KG1 (cell line): ENCODE measurements at places on chromosomes 1 and 21.

GRCh38 chr1:211843507-211844298 is 13.1 kb upstream of the LPGAT1 start:
- DNase-seq = no peak

GRCh38 chr1:110672753-110673108 is 2.0 kb downstream of the KCNA3 start:
- no peak for DNase-seq

DNA sequence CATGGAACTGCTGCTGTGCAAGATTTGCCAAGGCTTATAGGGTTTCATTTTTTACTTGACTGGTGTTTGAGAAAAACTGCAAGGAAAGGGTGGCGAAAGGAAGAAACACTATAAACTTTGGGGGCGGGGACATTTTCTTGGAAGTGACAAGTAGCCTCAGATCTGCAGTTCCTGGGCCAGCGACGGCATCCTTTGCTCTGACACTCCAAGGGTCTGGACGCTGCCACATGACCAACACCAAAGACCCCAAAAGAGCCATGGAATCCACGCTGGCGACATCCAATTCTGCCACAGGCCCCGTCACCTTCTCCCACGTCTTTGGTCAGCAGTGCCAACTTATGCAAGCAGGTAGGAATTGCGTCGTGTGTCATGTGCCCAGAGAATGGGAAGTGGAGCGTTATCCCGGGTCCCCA is 193.4 kb downstream of the PRDM2 start:
- no peak for DNase-seq

DNA sequence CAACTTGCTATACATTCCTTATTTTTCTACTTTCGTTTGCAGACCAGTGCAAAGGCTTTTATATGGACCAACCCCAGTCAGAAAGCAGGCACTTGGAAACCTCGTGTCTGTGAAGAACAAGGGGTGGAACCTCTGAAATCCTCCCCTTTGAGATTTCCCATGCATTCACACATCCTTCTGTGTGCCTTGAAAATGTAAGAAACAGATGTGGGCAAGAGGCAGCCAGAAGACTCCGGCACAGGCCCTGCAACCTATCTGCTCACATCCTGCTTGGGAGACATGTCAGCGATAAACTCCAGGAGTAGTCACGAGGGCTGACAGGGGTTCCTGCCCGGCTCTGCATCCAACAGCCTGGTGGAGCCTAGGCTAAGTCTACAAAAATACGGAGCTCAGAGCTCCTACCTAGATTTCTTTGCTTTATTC is 42.5 kb downstream of the ETS2 start:
- no peak for DNase-seq

- no peak for DNase-seq
Measured at GRCh38 chr21:26835027-26835713, 10.0 kb downstream of the ADAMTS1 start.

GRCh38 chr21:42666023-42666747 is 12.8 kb downstream of the PDE9A start:
- no peak for DNase-seq

DNA sequence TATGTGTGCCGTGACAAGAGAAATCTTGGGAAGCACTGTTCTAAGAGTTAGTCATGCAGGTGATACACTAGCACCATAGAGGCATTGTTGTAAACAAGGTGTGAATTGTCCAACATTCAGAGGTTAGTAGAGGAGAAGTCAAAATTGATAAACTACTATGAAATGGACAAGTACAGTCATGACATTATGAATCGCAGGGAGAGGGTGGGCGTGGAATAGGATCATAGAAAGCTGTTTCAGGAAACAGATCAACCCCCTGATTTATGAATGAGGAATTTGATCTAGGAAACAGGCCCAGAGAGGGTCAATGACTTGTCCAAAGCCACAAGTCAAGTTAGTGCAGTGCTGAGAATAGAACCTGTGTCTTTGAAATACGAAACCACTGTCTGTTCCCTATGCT is 58.5 kb upstream of the LAX1 start:
- DNase-seq = no peak

DNA sequence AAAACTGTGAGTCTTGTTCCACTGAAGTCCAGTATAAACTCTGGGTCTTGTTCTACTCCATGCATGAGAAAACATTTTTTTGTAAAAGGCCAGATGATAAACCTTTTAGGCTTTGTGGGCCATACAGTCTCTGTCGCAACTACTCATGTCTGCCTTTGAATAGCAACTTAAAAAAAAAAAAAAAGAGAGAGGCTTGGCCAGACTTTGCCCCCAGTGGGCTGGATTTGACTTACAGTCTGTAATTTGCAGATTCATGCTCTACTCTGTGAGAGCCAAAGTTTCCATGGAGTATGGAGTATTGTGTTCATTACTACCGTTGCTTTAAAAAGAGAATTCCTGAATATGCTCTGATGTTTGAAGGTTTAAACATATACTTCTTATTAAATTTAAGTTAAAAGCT is 654.9 kb upstream of the PKN2 start:
- DNase-seq = no peak

DNA sequence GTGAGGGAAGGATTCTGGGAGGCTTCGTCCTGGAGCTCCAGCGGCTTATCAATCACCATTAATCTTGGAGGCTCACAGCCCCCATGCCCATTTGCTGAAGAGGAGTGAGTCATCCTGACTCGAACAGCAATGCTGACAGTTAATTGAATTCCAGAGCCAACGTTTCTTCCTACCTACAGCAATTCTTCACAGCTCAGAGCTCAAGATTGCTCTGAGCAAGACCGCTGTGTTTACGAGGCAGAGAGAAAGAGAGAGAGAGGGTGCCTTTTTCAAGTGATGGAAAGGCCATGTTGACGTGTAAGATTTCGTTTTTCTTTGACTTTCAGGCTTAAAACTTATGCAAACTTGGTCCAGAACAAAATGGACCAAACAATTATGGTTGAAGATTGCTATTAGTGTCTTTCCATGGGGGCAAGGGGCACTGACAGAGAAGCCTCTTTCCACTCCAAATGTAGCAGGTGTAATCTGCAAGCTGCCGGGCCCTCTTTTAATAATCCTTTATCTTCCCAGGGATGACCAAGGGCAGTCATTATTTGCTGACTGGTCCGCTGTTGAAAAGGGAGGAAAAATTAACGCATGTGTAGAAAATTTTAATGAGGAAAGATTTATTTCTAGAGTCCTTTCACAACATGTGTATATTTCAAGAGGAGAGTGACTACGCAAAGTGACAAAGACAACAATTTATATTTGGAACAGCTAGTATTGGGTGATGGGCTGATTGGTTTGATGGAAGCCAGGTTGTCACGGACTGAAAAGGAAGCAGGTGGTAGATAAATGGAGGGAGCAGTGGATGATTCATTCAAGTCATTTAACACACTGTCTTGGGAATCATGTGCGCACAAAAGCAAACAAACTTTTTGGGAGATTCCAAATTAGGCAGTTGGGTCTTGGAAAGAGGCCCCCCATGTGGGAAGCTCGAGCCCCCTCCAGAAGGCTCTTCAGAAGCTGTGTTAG is 136.1 kb upstream of the IRF2BP2 start:
- no peak for DNase-seq

- no peak for DNase-seq
Measured at GRCh38 chr1:84675106-84675505, 15.2 kb downstream of the SSX2IP start.

- DNase-seq = no peak
Measured at GRCh38 chr1:1123581-1124507, 8.0 kb upstream of the C1orf159 start.

DNA sequence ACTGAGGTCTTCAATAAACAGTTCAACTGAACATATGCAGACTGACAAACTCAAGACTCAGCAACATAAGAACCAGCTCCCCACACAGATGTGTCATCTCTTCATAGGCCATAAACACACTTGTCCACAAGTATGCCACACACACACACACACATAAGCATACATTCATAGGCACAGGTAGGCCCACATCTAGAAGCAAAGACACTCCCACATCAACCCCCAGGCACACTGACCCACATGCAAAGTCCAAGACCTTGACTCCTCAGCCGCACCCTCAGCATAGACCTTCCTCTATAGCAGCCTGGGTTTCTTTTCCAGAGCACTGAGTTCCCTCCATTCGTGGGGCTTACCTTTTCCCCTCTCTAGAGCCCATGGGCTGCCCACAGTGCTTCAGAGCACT is 1.4 kb downstream of the LAD1 start:
- DNase-seq = no peak

DNA sequence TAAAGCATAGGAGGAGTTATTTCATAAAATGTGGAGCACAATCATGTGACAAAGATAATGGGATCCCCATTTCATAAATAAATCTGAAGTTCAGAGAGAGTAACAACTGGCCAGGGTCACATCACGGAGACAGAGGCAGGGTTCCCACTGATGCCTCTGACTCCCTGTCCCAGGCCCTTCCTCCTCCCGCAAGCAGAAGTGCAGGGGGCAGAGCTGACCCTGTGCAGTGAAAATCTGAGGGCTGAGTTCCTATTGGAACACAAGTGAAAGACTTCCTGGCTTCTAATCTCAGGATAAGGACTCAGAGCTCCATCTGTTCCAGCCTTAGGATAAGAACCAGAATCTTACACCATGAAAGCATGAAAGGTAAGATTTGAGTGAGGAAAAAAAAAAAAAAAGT is 22.0 kb downstream of the SELL start:
- no peak for DNase-seq

- DNase-seq = no peak
Measured at GRCh38 chr1:168279253-168279652, 1.4 kb upstream of the TBX19 start.

- DNase-seq = no peak
Measured at GRCh38 chr21:43937891-43938309, 72.9 kb downstream of the AGPAT3 start.

- no peak for DNase-seq
Measured at GRCh38 chr21:33395891-33396331, 7.3 kb upstream of the IFNGR2 start.

DNA sequence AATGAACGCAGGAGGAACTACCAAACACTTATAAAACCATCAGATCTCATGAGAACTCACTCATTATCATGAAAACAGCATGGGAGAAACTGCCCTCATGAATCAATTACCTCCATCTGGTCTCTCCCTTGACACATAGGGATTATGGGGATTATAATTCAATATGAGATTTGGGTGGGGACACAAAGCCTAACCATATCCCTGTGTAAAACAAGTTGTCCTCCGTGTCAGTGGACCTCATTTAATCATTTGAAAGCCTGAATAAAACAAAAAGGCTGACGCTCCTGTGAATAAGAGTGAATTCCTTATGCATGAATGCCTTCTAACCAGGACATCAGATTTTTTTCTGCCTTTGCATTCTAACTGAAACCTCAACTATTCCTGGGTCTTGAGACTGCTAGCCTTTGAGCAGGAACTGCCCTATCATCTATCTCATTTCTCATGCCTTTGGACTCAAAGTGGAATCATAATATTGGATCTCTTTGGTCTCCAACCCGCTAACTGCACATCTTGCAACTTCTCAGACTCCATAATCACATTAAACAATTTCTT is 648.8 kb downstream of the ADGRL2 start:
- DNase-seq = no peak

DNA sequence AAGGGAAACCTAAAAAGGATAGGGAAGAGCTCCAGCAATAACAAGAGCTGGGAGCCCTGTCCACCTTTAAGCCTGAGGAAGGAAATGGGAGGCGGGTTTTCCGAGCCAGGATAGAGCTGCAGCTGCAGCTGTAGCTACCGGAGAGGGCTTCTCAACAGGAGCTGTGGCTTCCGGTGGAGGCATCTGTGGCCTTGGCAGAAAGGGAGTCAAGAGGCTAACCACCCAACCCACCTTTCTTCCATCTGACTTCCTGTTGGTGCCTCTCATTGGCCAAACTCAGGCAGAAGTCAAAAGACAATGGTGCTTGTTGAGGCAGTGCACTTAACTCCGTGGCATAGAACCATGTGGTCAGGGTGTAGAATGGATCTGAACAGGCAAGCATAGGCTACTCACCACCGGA is 313.1 kb upstream of the DAB1 start:
- DNase-seq = no peak

GRCh38 chr21:44485254-44485793 is 30.0 kb downstream of the LRRC3 start:
- DNase-seq = no peak

DNA sequence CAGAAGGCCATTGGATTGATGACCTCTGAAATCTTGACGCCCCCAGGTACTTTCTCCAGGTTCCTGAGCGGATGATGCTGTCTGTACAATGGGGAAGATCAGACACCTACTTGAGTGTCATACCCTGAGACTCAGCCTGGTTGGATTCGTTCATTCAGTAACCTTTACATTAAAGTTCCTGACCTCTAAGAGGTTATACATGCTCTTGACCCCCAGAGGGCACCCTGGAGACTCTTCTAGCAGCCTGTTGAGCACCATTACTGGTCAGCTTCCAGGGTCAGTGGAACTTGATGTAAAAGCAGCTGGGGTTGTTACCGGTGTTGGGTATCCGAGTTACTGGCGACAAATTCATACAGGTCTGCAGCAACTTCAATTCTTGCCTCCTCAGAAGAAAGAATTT is 114.3 kb upstream of the ZNF678 start:
- DNase-seq = no peak

DNA sequence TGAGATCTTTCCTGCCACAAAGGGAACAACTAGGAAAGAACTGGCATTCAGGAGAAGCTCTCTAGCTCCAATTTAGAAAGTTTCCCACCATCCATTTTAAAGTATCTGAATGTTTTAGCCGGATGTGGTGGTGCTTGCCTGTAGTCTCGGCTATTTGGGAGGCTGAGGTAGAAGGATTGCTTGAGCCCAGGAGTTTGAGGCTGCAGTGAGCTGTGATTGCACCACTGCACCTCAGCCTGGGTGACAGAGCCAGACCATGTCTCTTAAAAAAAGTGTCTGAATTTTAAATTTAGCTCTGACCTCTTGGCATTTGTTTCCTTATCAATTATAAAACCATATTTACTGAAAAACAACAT is 67.2 kb downstream of the RPAP2 start:
- DNase-seq = no peak

DNA sequence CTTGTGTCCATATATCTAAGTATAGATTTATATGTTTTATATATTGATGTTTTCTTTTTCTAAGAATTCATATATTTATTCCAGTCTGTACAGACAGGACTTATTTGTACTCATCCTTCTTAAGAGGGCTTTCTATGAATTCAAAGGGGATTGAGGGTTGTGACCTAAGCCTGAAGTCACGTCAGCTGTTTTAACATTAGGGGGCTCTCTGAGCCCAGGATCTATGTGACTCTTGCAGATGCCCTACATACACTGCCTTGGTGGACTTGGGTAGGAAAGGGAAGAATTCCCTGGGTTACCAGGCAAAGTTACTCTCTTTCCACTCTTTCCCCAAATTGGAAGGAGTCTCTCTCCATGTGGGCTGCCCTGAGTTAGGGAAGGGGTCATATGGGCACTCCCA is 283.8 kb upstream of the DAB1 start:
- DNase-seq = no peak

DNA sequence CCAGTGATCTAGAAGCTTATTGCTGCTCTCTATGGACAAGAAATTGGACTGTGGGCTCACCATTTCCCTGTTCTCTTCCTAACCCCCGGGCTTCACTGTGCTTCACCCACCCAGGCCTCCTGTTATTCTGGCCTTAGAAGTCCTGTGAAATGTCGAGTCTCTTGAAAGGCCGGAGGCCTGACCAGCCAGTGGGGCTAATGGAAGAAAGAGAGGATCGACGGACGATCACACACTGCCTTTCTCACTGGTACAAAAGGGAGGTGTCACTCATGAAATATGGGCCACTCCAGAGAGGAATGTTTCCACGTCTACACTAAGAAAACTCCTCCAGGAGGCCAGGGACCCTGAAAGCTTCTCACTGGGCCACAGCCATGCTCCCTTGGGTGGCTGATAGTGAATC is 36.1 kb downstream of the CACNA1S start:
- no peak for DNase-seq
